Stimulated activated CD8-positive, alpha-beta memory T cell treated with anti-CD3 and anti-CD28 coated beads, Interleukin-2, amount 100 ng/mL, for 1 hour (primary cell): ENCODE measurements at places on chromosomes 6 and 20.

DNA sequence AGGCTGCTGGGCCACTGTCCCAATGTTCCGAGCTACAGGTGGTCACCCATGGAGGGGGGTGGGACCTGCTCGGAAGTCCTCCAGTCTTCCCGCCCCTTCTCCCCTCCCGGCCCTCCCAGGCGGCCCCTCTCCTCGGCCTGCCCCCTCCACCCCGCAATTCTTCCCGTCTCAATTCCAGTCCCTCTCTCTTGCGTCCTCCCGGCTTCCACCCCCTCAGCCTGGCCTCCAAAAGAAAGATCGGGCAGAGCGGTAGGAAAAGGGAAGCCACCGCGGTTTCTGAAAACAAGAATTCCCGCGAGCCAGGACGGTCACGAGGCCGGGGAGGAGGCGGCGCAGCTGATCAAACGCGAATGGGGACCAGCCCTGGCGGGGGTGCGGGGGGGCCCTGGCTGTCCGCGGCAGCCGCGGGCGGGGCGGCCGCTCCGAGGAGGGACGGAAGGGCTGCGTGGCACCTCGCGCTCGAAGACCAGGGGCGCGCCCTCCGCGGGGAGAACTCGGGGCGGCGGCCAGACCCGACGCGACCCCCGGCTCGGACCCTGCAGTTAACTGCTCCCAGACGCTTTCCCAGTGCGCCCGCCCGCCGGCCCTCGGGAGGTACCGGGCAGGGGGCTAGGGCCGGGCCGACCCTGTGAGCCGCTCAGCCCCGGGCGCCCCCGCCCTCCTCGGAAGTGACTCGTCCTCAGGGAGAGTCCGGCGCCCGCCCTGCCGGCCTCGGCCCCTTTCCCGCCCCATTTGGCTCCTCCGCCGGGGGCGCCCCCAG, 1.0 kb downstream of the PXDC1 start:
- no peak for DNase-seq

DNA sequence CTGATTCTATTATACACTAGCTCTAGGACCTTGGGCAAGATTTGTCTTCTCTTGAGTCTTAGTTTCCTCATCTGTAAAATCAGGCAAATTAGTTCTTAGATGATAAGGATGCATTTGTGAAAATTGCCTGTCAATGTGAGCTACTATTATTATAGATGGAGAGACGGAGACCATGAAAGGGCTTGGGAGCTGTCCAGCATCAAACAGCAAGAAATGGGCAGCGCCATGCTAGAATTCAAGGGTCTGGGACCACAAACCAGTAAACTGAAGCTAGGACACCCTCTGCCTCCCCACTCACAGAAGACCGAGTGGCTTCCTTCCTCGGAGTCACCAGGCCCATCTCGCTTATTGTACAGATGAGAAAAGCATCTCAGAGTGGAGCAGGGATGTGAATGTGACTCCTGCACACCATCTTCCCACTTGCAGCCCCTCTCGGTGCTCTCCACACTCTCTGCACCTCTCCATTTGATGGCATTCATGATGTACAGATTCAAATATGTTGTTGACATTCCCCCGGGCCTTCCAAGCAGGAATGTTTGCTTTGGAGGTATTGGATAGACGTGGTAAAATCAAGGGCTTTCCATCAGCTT, 24.1 kb upstream of the BPIFA3 start:
- no peak for DNase-seq

GRCh38 chr6:41518118-41518517, 28.1 kb upstream of the FOXP4 start:
- DNase-seq, result no peak

DNA sequence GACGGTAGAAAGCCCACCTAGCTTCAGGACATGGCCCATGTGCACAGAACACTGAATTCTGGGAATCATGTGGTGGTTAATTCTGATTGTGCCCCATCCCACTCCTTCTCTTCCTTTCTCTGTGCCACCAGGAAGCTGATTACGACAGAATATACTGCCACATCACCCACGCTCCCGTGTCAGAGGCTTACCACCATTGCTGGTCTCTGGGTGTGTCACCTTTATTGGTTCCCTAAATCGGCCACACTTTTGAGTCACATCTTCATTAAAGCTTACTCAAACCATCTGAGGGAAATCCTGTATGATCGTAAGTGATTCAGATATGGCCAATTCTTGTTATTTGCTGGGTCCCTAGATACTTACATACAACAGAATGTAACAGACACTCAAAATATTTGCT, 3.1 kb downstream of the TRMT6 start:
- DNase-seq, result no peak

DNA sequence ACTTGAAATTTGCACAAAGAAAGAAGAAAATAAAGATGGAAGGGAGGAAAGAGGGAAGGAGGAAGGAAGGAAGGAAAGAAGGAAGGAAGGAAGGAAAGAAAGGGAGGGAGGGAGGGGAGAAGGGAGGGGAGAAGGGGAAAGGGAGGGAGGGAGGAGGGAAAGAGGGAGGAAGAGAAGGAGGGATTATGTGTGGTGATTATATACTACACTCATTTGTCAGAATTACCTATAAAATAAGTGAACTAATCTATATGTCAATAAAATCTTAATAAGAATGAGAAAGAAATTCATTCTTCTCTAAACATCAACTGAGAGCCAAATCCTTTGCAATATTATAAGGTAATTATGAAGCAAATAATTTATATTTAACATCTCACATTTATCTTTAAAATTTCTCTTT, 77.9 kb upstream of the TFAP2D start:
- DNase-seq, result no peak

DNA sequence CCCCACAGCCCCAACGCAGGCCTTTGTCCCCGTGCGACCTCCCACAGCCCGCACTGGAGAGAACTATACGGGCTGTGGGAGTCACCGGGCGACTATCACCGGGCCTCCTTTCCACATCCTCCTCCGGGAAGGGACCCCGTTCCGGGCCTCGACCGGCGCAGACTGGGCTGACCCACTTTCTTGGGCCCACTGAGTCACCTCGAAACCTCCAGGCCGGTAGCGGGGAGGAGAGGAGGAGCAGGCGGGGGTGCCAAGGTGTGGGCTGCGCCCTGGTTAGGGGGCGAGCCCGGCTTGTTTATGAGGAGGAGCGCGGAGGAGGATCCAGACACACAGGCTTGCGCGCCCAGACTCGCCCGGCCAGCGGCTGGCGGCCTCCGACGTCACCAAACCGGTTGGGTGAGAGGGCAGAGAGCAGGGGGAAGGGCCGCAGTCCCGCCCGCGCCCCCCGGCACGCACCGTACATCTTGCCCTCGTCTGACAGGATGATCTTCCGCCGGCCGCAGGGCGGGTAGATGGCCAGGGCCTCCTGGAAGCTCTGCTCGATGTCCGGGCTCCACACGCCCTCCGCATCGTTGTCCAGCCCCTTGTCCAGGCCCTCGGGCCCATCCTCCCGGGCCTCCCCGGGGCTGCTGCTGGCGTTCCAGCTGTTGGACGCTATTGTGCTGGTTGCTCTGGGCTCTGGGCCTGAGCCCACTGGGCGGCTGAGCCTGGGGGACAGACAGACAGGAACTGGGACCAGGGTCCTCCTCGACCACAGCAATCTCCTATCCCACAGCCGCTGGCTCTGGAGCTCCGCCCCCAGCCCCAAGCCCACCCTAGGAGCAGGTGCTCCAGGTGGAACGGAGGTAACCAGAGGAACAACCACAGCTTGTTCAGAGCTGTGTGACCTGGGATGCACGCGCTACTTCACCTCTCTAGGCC, 10.6 kb downstream of the TEAD3 start:
- DNase-seq, result no peak

DNA sequence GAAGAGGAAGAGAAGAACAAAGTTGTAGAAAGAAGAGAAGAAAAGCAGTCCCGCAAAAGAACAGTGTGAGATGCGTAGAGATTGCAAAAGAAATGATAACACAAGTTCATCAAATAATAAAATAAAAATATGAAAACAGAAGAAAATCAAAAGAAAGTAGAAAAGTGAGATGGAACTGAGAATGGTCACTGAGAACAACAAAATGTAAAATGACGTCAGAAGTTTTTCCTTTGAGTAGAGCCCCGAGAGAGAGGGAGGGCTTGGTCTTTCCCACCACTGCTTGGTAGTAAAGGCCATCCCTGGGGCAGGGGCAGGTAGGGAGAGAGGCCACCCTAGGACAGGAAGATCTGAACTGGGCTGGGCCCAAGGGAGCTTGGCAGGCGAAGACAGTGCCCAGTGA, 533.7 kb downstream of the QKI start:
- DNase-seq, result no peak
